KBM-7 (cell line): ENCODE measurements at places on chromosomes 2 and 18.

DNA sequence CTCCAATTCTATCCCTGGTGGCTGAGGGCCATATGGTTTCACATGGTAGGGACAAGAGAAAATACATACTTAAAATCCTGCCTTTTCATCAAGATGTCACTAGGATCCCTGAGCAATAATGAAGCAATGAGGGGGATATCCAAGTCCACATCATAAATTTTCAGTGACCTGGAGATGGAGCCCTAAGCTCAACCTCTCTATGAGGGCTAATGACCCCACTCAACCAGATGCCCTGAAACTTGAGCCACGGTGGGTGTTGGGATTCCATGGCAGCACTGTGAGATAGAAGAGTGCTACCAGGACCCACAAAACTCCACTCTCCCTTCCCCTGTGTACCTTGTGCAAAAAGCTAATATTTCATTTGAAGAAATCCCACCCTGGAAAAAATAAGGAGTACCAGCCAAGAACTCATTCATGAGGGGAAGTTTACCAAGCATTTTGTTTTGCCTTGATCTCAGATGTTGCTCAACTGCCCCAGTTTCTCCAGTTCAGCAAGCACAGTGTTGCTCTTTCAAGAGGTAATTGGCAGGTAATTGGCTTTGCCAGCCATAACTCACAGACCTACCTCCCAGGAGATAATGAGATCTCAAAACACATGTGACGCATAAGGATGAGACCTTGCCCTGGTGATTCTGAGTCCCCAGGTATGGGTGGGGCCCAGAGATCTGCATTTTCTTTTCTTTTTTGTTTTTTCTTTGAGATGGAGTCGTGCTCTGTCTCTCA lies 51.0 kb upstream of the TTC39C start:
- no peak for DNase-seq

DNA sequence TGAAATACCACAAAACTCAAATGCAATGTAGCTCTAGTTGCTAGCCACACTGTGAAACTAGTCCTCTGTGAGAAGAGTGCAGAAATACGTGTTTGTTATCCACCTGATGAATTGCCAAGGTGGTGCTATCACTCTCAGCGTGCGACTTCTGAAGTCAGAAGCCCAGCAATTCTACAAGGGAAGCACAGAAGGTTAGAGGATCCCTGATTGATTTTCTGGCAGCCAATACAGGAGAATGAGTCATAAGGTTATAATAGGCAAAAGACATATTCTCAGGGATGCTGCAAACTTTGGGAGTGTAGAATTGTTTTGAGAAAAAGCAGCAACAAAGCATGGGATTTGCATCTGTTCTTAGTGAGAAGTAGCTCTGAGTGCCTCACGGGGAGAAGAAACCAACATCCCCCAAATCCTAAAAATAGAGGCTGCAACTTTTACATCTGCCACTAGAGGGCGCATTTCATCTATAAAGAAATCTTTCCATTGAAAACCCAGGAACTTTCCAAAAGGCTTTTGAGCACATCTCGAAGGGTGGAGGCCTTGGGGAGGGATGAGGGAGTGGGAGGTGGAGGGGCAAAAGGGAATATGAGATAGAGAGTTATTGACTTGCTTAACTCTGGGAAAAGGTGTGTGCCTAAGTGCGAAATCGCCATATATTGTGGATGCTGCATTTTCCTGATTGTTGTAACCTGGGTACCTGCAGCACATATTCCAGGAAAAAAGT lies 78.0 kb downstream of the TMEM182 start:
- DNase-seq, result peak; percentile 71

DNA sequence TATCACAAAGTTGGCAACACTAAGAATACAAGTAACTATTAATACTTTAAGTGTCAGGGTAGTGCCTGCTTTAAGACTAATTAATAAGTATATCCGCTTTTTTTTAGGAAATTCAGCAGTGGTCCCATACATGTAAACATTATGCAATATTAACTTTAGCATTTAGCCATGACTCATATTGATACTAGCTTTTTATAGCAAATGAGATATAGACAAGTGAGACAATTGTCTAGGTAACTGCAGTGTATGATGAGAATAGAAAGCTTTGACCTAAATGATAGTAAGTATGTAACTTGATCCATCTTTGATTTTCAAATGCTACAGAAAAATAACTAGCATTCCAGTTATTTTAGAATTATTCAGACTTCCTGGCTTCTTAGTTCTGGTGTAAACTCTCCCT lies 27.4 kb upstream of the VRK2 start:
- DNase-seq, result no peak

DNA sequence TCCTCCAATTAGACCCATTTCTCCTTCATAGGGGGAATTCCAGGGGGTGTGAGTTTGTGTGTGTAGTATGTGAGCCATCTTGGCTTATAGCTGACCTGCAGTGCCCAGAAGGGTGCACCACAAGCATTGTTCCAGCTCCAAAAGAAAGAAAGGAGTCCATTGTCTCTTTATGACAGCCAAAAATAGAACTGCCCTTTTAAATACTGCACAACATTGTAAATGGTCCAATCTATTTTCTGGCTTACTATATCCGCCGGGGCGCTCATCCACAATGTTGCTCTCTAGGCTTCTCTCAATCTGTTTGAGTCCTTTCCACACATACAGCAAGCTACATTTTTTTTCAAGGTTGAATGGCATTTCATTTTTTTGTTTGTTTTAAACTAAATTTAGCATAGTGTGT lies 517.5 kb downstream of the STK39 start:
- DNase-seq, result no peak

GRCh38 chr2:212001325-212001724 lies 537.3 kb downstream of the ERBB4 start:
- no peak for DNase-seq

GRCh38 chr2:192035731-192036442 lies 158.8 kb downstream of the TMEFF2 start:
- DNase-seq, result no peak

GRCh38 chr18:60649107-60649506 lies 276.5 kb upstream of the MC4R start:
- DNase-seq, result no peak

GRCh38 chr2:182330451-182331305 lies 96.2 kb downstream of the PDE1A start:
- DNase-seq, result no peak

GRCh38 chr18:48003426-48004349 lies 73.2 kb upstream of the SMAD2 start:
- DNase-seq, result no peak

GRCh38 chr18:74739926-74740325 lies 142.3 kb downstream of the ZNF407 start:
- no peak for DNase-seq

DNA sequence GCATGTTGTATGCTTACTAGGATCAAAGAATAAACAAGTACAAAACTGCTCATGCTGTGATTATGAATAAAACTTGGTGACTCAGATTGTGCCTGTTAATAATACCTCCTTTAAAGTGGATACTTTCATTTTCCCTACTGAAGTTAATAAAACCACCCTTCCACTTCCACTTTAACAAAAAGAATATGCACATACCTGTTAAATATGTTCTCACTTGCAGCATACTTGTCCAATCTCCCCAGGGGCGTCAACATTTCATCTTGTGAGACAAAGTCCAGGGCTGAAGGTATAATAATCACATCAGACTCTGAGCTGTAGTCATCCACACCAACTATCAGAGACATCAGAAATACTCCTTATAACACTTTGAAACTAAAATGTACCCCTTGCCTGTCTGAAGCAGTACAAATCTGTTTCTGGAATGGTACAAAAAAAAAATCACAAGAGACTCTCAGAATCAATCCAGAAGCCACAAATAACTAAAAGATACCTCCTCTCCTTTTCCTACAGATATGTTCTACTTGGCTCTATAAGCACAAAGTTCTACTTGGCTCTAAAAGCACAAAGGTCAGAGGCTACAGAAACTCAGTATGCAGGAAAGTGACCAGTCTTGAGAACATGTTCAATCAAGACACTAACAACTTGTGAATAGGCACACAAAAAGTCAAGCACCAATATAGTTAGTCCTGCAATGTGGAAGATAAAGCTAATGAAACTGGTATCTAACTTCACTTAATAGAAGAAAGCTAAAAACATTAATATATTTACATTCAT lies 19.3 kb downstream of the PPP4R1 start:
- no peak for DNase-seq

DNA sequence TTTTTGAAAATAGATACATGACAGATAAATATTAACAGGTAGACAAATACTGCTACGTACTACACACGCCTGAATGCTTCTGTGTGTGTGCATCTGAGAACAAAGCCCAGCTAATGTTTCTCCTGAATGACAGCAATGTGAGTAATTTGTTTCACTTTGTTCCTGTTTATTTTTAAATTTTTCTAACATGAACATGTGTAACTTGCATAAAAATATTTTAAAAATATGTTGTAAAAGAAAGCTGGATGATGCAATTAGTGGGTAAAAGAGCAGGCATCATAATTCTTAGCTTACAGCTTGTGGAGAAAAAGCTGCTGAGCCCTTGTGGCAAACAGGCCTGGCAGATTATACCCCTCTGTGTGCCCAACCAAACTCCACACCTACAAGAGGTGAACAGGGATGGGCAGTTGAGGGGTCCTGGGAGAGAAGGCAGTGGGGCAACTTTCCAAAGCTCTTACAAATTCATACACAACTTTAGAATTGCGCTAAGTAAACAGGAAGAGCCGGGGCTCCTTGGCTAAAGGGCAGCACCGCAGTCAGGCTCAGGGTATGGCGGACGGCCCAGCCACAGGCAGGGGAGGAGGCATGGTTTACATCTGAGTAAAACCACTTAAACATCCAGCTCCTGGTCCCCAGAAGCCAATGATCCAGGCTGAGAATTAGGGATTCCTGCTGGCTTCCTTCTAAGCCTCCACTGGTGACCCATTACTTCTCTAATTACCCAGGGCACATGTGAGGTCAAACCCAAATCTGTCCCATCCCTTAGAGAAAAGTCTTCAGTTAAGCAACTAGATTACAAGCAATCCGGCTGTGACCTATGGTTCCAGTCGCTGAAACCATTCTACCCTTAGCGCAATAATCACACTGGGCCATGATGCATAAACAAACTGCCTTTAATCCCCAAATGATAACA lies 14.0 kb downstream of the PXDN start:
- DNase-seq, result no peak

DNA sequence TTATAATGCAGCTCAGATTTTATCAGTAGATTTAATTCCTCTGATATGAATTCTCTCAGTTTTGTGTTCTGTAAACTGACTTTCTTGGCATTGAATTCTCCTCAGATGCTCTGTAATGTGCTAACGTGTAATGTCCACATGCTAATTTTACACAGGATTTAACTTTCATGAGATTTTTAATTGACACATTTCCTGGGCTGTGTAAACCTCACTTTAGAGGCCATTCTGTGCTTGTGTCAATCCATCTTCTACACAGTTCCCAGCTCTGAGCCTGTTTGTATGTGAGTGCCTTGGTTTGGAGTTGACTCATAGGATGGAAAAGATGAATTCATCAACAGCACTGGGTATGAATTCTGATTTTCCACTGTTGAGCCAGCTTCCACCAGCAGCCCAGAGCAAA lies 476.7 kb upstream of the GCFC2 start:
- no peak for DNase-seq

DNA sequence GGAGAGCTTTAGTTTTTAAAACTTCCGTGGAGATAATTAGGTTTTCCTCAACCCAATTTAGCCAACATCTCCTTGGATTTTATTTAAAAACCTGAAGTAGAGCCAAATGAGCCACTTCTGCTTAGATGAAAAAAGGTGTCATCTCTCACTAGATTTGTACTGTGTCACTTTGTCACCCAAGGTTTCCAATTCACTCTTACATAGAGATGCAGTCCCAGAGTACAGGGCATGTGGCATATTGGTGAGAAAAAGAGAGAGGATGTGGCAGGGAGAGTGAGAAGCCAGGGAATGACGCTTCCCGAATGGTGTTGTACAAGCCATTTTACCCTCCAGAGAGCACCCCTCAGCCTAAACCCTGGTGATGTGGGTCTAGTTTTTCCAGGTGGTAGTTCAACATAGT lies 44.4 kb upstream of the CTLA4 start:
- no peak for DNase-seq

DNA sequence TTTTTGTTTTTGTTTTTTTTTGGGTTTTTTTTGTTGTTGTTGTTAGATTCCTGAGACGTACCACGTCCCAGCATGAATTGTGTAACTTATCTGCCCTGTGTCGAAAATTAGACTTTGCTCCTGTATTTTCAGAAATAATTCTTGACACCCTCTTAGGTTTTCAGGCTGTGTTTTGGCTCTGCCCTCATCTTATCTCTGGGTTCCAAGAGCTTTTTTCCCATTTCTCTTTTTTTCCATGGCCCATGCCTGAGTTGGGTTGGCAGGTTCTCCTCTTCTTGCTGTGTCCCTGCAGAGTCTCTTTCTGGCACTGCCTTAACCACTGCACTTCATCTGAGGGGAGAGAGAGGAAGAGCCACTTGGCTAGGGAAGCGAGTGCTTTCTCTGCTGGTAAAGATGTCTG lies 42.4 kb downstream of the CTIF start:
- DNase-seq, result no peak

DNA sequence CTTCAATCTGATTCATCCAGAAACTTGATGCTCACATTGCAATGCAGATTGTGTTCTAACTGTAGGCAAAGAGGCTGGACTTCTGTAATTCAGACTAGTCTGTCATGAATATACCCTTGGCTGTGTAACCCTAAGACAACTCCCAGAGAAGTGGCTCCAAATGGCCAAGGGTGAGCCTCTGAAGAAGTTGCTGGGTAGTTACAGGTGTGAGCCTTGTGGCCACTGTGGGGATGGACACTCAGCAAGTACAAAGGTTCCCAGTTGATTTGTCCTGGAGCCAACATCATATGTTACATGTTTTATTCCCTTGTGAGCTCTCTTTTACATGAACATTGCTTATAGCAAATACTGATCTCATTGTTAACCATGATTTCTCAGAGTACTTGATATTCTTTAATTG lies 94.8 kb upstream of the KCNJ3 start:
- no peak for DNase-seq
